ENCODE measurements at places on chromosomes 11 and 22. TPM values are rescaled to one million over a fixed set of nuclear protein-coding genes. Genes with fewer than 3 reads are reported as not detected.

CD44 gene
- total RNA-seq = 68.3 TPM

RASD2 gene
- total RNA-seq = not detected

SCUBE1 gene
- total RNA-seq = not detected

PAMR1 gene
- total RNA-seq = not detected
